ENCODE measurements at places on chromosomes 3 and 15.

GRCh38 chr15:77816983-77817382, 184.3 kb upstream of the LINGO1 start:
- no peak for DNase-seq

DNA sequence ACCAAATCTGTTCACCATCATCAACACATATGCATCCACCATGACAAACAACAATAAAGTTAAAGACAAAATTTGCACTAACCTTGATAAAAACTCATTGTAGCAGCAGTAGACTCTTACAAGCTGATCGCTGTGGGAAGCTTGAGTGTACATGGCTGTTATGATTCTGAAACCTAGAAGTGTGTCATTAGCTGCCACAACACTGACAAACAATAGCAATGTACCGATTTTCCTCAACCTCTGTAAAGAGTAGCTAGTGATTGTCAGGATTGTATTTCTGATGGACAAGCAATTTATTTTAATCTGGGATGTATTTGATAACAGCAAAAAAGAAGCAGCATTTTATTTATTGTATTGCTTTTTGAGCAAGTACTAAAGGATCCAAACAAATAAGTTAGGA, 1357.7 kb downstream of the ROBO1 start:
- no peak for DNase-seq

DNA sequence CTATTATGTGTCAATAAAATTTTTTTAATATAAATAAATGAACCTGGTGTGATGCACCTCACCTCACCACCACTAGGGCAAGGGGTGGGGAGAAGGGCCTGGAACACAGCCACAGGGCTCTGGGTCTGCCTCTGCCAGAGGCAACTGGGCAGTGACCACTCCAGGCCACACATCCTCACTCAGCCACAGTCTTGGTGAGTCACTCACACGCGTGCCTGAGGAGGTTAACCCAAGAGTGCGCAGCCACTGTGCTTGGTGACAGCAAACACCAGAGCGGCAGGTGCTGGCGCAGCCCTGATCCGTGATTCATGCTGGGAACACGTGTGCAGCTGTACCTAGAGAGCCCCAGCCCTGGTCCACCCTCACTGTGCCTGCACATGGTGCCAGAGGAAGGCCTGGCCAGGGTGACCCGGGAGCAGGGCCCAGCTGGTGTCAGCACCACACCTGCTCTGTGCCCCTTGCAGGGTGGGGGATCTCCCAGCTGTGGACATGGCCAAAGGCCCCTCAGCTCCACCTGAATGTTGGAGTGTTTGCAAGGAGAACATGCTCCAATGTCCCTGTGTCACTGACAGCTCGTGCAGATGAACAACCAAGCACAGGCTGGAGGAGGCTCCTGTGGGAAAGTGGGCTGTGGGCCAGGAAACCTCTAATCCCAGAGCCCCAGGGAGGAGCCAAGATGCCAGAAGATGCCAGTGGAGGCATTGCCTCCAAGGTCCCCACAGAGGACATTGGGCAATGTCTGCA, 2.1 kb downstream of the SLC41A3 start:
- DNase-seq = no peak

DNA sequence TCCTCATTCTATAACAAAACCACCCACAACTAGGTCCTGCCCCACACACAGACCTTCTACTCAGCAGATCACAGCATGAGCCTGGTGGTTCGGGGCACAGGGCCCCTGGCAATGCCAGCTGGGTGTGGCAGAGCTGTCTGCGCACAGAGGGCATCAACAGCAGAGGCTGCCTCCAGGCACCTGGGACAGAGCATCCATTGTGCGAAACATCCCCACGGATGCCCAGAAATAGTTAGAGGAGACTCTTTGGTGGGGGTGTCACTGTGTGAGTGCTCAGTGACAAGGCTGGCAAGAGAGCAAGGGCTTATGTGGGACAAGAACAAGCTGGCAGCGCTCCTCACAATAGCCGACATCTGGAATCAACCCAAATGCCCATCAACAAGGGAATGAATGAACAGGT, 487.4 kb upstream of the PROK2 start:
- no peak for DNase-seq

- no peak for DNase-seq
These were observed 393.3 kb downstream of the TBC1D5 start for GRCh38 chr3:17349093-17349492.

GRCh38 chr3:63746211-63746610, 72.9 kb upstream of the C3orf49 start:
- DNase-seq = no peak

- no peak for DNase-seq
These were observed 205.4 kb upstream of the IGF1R start for GRCh38 chr15:98442901-98443300.

- no peak for DNase-seq
These were observed 168.1 kb downstream of the XXYLT1 start for GRCh38 chr3:195102609-195103467.

DNA sequence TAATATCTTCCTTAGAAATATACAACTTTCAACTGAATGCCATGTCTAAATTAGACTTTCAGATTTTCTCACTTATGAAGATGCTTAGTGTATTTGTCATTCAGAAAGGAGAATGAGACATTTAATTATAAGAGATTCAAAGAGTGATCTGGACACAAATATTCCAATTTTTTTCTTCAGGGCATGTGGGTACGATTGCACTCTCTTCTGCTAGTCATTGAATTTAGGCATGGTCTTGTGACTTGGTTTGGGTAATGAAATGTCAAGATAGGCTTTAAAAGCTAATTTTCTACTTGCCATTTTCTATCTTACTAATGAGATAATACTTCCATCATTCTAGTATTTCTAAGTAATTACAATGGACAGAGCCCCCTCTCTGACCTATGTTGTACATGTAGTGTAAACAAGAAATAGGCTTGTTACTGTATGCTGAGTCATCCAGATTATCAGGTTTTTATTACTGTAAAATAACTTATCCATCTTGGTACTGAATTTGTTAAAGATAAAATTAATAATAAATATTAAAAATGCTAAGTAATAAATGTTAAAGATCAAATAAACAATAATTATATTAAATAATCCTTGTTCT, 770.8 kb upstream of the BCHE start:
- no peak for DNase-seq

DNA sequence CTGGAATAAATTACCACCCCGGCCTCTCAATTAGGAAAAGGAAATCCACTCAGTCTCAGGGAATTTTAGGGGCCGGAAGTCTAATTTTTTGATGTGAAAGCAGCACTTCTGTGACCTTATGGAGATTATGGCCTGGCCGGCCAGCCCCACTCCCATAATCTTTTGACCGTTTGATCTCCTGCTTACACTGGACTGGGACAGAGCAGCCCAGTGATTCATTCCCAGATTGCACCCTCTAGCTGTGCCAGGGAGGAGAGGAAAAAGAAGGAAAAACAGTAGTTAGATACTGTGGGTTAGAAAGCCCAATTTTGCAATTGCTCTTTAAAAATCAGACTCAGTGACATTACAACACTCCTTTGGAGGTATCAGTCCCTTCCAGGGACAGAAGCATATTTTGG, 32.4 kb downstream of the GJD2 start:
- DNase-seq = no peak

- peak; percentile 29 for DNase-seq
These were observed 108.9 kb downstream of the FBLN2 start for GRCh38 chr3:13657660-13658435.

- DNase-seq = no peak
These were observed 977.6 kb downstream of the IGSF11 start for GRCh38 chr3:118057086-118057485.

DNA sequence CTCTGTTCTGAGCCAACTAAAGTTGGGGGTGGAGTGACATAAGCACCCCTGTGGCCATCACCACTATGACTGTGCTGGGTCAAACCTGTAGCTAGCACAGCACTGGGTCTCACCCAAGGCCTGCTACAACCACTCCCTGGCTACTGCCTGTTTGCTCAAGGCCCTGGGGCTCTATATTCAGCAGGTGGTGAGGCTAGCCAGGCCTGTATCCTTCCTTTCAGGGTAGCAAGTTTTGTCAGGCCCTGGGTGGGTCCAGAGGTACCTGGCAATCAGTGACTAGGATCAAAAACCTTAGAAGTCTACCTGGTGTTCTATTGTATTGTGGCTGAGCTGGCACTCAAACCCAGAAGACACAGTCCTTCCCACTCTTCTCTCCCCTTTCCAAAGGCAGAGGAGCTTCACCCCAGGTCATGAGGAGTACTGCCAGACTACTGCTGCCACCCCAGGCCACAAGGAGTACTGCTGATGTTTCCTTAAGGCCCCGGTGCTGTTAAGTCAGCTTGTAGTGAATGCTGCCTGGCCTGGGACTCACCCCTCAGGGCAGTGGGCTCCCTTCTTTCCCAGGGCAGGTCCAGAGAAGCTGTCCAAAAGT, 170.8 kb downstream of the IGSF11 start:
- DNase-seq = no peak

- DNase-seq = no peak
These were observed 81.5 kb upstream of the FAM3D start for GRCh38 chr3:58748024-58748423.

DNA sequence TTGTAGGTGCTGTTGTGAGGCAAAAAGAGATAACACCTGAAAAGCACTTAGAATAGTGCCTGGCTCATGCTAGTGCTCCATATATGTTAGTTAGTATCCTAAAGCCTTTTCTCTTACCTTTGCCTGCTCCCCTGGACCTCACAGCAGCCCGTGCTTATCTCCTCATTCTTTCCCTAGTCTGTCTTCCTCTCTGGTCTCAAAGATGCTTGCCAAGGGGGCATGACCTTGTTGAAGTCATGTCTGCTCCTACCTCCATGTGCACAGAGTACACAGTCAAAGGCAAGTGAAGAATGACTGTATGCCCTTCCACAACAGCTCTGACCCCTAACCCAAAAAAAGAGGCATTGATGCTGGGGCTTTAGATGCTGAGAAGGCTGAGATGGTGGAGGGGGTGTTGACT, 722 bp upstream of the CYP8B1 start:
- no peak for DNase-seq

- no peak for DNase-seq
These were observed 137.6 kb downstream of the SMAD6 start for GRCh38 chr15:66839506-66840112.

DNA sequence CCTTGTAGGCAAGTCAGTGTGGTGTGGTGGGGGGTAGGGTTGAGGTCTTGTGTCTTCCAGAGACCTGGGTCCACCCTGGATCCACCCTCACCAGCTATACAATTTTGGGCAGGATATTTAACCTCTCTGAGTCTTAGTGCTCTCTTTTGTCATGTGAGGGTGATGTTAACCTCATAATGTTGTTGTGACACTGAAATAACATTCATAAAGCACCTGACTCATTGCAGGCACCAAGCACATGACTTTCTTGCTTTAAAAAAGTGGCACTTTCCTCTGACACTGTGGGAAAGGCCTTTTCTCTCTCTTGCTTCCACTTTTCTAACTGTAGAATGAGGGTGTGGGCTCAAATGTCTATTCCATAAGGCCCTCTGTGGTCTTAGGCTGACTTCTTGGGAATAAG, 75.5 kb downstream of the SCN10A start:
- no peak for DNase-seq

GRCh38 chr15:88238618-88239430, 17.7 kb downstream of the NTRK3 start:
- no peak for DNase-seq

- DNase-seq = no peak
These were observed 4.3 kb downstream of the SIDT1 start for GRCh38 chr3:113536627-113537101.

- no peak for DNase-seq
These were observed 266.5 kb upstream of the CCDC54 start for GRCh38 chr3:107110596-107111305.

DNA sequence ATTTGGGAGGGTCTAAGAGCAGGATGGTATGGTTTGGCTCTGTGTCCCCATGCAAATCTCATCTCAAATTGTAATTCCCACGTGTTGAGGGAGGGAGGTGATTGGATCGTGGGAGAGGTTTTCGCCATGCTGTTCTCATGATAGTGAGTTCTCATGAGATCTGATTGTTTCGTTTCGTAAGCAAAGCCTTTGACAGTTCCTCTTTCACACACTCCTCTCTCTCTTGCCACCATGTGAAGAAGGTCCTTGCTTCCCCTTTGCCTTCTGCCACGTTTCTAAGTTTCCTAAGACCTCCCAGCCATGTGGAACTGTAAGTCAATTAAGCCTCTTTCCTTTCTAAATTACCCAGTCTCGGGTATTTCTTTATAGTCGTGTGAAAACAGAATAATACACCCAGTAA, 553.7 kb downstream of the TAFA4 start:
- no peak for DNase-seq

GRCh38 chr3:87798567-87798947, 260.2 kb downstream of the CGGBP1 start:
- DNase-seq = no peak

GRCh38 chr3:153789380-153789779, 331.8 kb upstream of the ARHGEF26 start:
- DNase-seq = no peak

GRCh38 chr3:11641316-11641682, 2.4 kb downstream of the VGLL4 start:
- no peak for DNase-seq

- no peak for DNase-seq
These were observed 127.0 kb downstream of the CHSY1 start for GRCh38 chr15:101124731-101125451.

- no peak for DNase-seq
These were observed 68.1 kb upstream of the FOXP1 start for GRCh38 chr3:71651625-71652024.

- no peak for DNase-seq
These were observed 103.3 kb upstream of the PRTG start for GRCh38 chr15:55846116-55846707.

GRCh38 chr3:140823106-140823505, 118.5 kb upstream of the SLC25A36 start:
- DNase-seq = no peak

GRCh38 chr15:89971592-89971997, 29.5 kb upstream of the ZNF710 start:
- peak; percentile 15 for DNase-seq

DNA sequence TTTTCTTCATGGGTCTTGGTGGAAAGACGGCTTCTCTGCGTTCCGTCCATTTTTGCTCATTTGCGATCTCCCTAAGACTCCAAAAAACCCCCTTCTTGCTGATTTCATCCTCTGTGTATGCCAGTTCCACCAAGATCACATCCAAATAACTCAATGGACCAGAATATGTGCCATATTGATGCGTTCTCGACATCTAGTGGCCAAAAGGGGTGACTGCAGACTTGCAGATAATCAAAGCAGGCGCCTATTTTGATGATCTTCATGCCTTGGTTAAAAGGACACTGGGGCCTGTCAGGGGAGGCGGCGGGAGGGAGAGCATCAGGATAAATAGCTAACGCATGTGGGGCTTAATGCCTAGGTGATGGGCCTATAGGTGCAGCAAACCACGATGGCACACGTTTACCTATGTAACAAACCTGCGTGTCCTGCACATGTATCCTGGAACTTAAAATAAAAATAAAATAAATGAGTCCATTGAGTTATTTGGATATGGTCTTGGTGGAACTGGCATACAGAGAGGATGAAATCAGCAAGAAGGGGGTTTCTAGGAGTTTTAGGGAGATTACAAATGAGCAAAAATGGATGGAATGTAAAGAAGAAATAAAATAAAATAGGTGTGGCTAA, 104.2 kb upstream of the RAD18 start:
- DNase-seq = no peak

Data from stimulated activated CD8-positive, alpha-beta memory T cell treated with anti-CD3 and anti-CD28 coated beads, Interleukin-4, amount 100 ng/mL, for 24 hours (primary cell).